NCI-H2171 treated with DMSO at 0.1 percent for 48 hours (cell line): ENCODE measurements at places on chromosomes 4 and X.

- no peak for DNase-seq
These were observed 48.1 kb downstream of the SMC1A start for GRCh38 chrX:53374222-53374820.

DNA sequence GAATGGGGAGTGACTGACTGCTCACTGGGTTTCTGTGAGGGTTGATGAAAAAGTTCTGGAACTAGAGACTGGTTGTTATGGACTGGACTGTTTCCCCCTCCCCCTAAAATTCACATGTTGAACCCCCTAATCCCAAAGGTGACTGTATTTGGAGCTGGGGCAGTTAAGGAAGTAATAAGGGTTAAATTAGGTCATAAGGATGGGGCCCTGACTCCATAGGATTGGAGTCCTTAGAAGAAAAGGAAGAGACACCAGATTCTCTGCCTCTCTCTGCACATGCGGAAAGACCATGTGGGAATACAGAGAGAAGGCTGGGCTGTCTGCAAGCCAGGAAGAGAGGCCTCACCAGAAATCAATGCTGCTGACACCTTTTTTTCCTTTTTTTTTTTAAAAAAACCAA lies 38.2 kb downstream of the ZBTB49 start:
- no peak for DNase-seq

DNA sequence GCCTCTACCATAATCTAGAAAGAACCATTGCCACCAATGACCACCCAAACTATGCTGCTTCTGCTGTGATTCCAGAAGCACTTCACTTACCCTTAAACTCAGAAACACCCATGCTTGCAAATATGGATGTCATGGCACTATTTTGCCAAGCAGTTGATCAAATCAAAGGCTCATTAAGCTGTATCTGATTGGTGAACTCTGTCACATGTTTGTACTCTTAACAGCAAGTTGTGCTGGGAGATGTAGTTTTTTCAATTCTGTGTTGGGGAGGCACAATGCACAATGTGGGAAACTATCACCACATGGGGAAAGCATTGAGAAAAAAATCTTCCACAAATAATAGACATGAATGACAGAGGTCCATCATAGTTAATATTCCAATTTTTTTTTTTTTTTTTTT lies 19.2 kb upstream of the SPCS3 start:
- no peak for DNase-seq

- DNase-seq = no peak
These were observed 91.1 kb upstream of the ANKRD50 start for GRCh38 chr4:124803641-124804040.
